Large intestine (tissue), 12 donors: ENCODE measurements at places on chromosomes 12 and 14.

GRCh38 chr14:74109369-74109768 is 24.6 kb downstream of the LIN52 start:
- no peak for DNase-seq

DNA sequence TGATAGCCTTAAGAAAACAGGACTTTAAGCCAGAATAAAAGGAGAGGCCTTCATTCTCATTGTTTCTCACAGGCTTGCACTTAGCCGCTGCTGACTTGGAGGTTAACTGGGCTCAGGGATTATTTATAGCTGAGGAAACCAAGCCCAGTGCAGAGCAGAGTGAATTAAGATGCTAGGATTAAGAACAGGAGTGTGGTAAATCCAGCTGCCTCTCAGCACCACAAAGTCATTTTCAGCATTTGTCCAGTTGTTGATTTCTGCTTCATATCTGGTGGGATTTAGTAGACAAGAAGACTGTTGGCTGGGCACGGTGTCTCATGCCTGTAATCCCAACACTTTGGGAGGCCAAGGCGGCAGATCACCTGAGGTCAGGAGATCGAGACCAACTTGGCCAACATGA is 14.3 kb upstream of the KRT73 start:
- DNase-seq, result no peak

- no peak for DNase-seq
These were observed 34.2 kb upstream of the RNASE1 start for GRCh38 chr14:20836668-20837338.

GRCh38 chr14:53180272-53181221 is 27.4 kb upstream of the DDHD1 start:
- no peak for DNase-seq

- no peak for DNase-seq
These were observed 11.1 kb downstream of the SVOP start for GRCh38 chr12:109009766-109010165.

- no peak for DNase-seq
These were observed 875 bp downstream of the MFAP5 start for GRCh38 chr12:8661751-8662150.

- DNase-seq, result no peak
These were observed 74.1 kb upstream of the KRAS start for GRCh38 chr12:25324861-25325260.

DNA sequence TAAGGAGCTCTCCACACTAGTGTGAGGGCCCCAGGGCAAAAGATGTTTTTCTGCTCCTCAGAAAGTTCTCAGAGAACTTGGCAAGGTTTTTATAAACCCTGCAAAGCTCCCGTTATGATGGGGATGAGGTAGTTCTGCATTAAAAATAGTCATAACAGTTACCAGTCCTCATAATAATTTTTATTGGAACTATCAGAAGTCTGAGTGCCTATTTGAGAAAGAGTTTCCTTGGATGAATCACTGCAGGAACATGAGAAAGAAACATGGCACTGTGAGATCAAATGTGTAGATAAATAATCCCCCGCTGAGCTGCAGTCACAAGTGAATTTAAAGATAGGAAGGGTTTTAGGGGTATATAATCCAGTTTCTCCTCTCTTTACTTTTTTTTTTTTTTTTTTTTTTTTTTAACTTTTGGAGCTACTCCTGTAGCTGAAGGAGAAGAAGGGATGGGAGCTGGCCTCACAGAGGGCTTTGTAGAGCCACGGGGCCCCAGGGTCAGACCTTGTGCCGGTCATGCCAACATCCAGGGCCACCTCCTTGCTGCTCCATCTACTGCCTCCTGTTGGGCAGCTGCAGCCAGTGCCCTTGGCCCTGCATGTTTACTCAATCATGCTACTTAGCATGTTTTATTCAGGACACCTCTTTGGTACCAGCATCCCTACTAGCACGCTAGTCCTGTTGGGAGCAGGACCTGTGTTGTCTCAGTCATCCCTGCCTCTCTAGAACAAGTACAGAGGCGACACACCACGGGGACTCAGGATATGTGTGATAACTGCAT is 39.5 kb downstream of the EVL start:
- DNase-seq, result no peak

DNA sequence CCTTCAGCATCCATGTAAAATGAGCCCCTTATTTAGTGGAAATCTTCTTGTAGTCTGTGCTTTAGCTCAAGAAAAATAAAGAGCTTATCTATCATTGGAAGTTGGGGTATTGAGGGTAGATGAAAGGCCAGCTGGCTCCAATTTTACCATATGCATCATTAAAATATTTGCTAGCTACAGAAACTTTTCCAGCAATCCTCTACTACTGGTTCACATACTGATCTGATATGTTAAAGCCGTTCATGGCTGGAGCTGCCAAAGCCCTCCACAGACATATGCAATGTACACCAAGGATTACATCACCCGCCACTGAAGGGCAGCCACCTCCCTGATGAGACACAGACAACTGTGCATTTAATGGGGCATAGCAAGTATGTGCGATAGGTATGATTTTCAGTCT is 1205.3 kb downstream of the GALC start:
- no peak for DNase-seq

DNA sequence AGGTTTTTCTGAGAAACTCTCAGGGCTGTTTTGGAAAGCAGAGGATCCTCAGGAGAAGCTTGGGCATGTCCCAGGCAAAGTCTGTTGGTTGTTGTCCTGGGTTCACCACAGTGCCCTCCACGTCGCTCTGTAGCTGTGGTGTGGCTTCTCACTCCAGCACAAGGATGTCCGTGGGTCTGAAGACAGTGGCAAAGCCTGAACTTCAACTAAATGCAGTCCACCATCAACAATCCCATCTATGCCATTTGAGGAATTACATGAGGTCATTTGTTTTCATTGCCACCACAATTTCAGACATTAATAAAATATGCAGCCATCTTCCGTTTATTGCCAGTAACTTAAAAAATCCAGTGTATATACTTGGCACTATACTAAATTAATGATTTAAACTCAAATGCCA is 272.1 kb downstream of the LRIG3 start:
- DNase-seq, result no peak

GRCh38 chr14:92670160-92670559 is 78.3 kb downstream of the LGMN start:
- DNase-seq, result no peak

- peak; percentile 32 for DNase-seq
These were observed 31.4 kb downstream of the VWF start for GRCh38 chr12:6092784-6093722.

DNA sequence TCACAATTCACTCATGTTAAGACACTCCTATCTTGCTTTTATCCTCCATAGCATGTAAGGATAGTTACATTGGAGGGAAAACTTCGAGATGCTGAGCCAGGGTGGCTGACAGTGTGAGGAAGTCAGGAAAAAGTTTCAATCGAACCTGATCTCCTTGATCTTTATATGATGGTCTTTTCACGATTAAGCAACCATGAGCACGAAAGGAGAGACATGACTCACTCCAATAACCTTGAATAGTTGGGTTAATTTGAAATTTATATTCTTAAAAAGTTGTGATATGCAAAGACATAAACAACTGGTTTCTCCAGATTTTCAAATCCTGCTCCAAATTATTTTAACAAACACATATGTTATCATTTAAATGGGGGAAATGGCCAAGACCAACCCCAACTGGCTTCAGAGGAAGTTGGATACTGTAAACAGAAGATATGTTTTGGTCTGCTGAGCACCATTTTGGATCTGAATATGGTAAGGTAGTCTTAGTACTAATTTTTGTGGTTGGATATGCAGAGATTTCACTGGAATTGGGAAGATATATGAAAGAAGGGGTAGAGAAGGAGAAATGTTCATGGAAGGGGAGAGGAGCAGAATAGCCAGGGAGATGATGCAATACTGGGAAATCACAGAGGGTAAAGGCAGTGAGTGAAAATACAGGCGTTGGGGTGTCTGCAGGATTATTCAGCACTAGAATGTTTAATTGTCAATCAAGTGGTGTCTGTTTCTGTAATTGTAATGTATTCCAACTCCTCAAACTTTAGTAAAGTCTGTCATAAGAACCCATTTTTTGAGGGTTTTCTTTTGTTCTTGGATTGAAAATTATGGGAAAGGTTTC is 185.2 kb upstream of the SLC38A2 start:
- no peak for DNase-seq

- peak; percentile 72 for DNase-seq
These were observed 1.4 kb downstream of the PLXNC1 start for GRCh38 chr12:94149781-94150239.

DNA sequence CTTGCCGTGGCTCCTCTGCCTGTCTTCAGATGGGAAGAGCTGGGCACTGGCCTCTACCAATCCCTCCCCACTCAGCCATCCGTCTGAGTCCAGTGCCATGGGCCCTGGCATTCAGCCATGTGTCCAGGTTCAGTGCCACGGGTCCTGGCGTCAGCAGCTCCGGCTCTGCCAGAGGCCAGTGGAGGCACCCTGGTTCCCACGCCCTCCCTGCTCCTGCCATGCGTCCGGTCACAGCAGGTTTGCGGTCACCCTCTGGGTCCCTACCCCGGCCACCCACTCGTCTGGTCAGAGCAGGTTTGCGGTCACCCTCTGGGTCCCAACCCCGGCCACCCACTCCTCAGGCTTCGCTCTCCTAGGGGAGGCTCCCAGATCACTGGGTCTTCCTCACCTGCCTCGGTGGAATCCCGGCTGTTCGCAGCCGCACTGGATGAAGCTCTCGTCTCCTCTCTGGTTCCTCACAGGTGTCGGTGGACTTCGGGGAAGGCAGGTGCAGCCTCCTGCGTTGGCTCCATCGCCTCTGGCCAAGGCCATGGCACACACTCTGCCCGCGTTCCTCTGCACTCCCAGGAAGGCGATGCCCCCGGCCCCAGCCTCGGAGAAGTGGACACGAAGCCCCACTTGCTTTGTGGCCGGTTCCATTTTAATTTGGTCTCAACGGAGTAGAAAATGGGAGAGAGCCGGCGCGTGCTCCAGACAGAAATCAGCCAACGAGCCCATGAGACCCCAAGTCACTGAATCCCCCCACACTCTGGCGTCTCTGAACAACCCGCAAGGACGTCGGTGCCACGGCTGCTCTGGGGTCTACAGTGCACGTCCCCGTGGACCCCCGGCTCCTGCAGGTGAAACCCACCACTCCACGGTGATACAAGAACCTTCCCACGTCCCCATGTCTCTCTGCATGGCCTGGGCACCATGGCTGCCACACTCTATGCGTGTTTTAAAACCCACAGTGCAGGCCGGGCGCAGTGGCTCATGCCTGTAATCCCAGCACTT is 47.8 kb upstream of the FBRSL1 start:
- DNase-seq, result no peak

- peak; percentile 40 for DNase-seq
These were observed 56.2 kb downstream of the DUSP16 start for GRCh38 chr12:12506496-12506890.

DNA sequence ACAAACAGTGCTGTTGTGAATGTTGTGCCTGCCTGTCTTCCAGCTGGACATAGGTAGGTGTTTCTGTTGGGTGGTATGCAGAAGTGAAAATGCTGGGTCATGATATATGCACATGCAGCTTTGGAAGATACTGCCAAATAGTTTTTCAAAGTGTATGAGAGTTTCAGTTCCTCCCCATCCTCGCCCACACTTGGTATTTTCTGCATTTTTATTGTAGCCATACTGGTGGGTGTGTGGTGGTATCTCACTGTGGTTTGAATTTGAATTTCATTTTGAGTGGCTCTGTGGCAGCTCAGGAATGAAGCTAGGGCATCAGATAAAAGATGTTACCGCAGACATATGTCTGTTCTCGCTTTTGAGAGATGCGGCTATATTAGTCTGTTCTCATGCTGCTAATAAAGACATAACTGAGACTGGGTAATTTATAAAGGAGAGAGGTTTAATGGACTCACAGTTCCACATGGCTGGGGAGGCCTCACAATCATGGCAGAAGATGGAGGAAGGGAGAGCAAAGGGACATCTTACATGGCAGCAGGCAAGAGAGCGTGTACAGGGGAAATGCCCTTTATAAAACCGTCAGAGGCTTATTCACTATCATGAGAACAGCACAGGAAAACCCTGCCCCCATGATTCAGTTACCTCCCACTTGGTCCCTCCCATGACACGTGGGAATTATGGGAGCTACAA is 183.1 kb downstream of the CAND1 start:
- no peak for DNase-seq

- no peak for DNase-seq
These were observed 21.6 kb downstream of the TGFB3 start for GRCh38 chr14:75960231-75960630.

DNA sequence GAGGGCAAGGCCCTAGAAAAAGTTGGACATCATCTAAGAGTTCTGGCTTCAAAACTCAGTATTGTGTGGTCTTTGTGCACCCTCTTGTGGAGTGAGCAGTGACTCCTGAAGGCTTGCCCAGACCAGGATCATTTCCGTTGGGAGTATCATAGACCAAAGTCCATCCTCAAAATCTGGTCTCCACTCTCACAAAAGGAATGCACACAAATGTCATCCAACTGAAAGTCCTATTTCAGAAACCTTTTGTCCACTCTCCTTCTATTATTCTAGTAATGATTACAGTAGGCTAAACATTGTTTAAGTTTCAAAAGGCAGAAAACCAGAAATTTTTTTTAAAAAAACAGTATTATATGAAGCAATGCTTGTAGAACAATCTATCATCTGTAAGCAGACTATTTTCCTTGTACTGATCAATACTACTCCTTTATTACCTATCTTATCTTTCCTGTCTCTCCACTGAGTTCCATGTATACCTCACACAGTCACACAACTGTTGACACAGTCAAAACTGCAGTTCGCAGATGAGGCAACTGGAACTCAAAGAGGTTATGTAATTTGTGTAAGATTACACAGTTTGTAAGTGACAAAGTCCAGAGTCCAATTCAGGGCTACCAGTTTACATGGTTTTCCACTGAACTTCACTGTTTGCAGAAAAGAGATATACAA is 41.4 kb downstream of the COX16 start:
- DNase-seq, result peak; percentile 82

GRCh38 chr12:12338527-12339168 is 11.4 kb downstream of the MANSC1 start:
- DNase-seq, result no peak

GRCh38 chr12:6461401-6462233 is 8.9 kb downstream of the VAMP1 start:
- peak; percentile 26 for DNase-seq

DNA sequence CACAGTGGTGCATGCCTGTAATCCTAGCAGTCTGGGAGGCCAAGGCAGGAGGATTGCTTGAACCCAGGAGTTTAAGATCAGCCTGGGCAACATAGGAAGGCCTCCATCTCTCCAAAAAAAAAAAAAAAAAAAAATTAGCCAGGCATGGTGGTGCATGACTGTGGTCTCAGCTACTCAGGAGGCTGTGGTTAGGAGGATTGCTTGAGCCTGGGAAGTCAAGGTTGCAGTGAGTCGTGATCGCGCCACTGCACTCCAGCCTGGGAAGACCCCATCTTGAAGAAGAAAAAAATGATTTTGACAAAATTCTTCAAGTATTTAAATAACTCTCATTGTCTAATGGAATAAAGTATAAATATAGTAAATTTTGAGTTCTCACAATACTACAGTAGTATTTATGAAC is 219.2 kb upstream of the SSTR1 start:
- no peak for DNase-seq

GRCh38 chr14:89056394-89056793 is 231.9 kb downstream of the TTC8 start:
- no peak for DNase-seq
